Activated naive CD4-positive, alpha-beta T cell treated with anti-CD3 and anti-CD28 coated beads, Interleukin-2, amount 50 U/mL, for 72 hours (primary cell): ENCODE measurements at places on chromosomes 16 and 17. TPM values are rescaled to one million over a fixed set of nuclear protein-coding genes. Genes with fewer than 3 reads are reported as not detected.

Gene COPZ2
- total RNA-seq: 1.3 TPM

Gene C17orf100
- 2.3 TPM for total RNA-seq

Gene ZNF668
- total RNA-seq: 32.7 TPM

Gene HP
- total RNA-seq: not detected

Gene TBC1D3H
- not detected for total RNA-seq

Gene SLFN11
- 96.7 TPM for total RNA-seq
